NCI-H187 (cell line): ENCODE measurements at places on chromosomes 3 and 15.

DNA sequence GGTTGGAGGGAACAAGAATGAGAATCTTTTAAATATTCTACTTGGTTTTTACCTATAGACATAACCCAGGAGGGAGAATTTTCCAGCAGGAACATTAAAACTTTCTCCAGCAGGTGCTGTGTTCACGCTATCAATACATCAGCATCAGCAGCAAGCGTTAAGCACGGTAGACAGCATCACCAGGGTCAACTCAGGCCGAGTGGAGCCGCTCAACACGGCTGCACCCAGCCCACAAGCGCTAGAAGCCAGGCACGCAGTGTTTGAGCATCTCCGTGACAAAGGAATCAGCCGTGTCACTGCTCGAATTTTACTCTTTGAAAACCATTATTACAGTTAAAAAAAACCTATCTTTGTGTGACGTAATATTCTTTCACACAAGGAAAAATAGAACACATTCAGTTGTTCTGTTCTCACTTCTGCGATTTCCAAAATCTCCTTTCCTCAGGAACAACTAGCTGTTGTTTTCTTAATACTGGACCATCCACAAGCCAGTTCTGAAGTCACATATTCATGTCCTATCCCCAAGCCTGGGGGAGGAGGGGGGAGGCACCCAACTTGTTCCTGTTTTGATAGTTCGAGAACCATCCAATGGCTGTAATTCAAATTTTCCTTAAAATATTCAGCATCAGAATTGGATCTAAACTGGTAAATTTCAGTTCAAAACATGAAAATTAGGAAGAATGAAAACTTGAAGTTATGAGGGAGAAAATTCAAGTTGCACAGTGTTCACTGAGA lies 77.9 kb downstream of the ADAMTS17 start:
- DNase-seq: no peak

DNA sequence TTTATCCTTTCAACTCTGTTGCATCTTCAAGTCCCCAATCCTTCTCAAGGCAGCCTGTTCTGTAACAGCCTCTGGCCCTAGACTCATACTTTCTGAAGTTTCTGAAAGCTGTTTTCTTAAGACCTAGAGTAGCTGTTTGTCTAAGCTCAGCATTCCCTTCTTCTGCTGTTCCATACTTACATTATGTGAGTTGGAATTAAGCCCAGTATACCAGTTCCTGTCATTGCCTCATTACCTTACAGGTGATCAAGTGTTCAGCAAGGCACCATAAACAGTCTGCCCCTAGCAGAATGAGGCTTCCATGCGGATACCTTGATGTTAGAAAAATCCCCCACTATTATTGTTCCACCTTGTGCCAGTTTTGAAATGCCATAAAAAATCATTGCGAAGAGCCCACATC lies 180.6 kb downstream of the PLCL2 start:
- no peak for DNase-seq

GRCh38 chr3:111728566-111728935 lies 130.5 kb upstream of the PHLDB2 start:
- no peak for DNase-seq

GRCh38 chr3:61460636-61461035 lies 100.7 kb upstream of the PTPRG start:
- DNase-seq: no peak

DNA sequence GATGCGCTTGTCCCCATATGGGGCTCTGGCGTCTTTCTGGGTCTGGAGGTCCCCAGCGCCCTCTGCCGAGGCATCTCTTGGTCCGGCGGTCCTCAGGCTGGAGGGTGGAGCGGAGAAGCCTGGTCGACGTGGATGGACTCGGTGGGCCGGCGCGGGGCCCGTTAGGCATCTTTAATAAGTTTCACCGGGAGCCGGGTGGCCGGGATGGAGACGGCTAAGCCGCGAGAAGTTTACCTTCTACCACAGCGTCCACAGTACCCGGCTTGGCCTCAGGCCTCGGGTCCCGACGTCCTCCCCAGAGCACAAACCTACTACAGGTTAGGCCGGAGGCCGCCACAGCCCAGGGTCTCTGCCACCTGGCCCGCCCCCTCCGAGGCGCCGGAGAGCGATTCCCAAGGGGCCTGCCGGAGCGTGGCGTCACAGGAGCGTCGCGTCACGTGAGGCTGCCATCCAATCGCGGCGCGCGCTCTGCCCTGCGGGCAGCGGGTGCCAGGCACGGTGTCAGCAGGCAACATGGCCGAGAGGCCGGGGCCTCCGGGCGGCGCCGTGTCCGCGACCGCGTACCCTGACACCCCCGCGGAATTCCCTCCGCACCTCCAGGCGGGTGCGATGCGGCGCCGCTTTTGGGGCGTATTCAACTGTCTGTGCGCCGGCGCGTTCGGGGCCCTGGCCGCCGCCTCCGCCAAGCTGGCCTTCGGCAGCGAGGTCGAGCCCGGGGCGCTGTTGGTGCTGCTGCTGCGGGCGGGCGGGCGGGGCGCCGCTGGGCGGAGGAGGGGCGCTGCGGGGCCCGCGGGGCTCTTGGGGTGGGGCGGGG lies at the start of gene TMEM42:
TSS of gene TMEM42 (plus strand) at position 501 of the 814 bp plus-strand sequence. CDS start at position 514, 13 bp downstream.
- DNase-seq: peak; percentile 18

GRCh38 chr15:76286271-76286879 lies 24.9 kb downstream of the ETFA start:
- DNase-seq: no peak

DNA sequence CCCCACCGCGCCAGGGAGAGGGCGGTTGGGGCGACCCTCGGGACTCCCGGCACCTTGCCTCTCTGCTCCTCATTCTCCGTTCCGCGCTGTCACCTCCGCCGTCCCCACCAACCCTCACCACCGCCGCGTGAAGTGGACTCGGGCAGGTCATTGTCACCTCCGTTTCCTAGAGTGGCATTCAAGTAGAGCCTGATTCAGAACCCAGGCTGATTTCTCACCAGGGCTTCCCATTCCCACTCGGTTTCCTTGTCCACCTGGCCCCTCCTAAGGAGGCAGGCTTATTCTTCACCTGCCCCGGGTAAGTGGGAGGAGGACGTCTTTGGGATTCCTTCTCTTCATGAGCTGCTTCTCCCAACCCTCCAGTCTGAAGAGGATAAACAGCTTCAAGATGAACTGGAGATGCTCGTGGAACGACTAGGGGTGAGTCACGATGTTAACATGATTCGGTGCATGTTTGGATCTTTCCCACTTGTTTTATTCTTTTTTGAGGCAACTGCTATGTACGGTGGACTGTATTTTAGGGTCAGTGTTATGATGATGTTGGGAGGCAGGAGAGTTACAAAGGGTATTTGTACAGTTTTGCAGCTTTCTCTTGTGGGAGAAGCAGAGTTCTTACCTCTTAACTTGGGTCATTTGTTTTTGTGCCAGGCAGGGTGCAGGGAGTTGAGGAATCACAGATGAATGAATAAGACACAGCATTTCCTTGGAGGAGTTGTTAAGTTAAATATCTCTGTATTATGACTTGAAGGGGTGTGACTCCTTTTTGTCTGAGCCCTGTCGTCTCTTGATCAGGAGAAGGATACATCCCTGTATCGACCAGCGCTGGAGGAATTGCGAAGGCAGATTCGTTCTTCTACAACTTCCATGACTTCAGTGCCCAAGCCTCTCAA lies 692 bp downstream of the PSMD2 start:
- no peak for DNase-seq

DNA sequence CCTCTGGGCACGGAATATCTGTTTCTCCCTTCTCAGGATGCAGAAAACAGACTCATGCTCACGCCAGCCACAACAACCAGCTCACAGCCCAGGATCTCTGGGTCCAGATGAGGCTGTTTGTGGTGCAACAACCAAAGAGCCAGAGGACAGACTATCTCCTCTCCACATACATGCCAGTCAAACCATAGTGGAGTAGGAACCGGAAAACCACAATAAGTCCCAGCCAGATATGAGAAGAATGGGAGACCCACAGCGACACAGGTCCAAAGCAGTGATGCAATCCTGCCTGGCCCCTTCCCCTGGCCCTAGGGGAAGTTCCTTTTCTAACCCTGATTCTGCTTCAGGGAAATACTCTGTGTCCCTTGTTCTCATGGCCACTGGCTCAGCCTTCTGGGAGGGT lies 27.6 kb downstream of the MEX3B start:
- no peak for DNase-seq

DNA sequence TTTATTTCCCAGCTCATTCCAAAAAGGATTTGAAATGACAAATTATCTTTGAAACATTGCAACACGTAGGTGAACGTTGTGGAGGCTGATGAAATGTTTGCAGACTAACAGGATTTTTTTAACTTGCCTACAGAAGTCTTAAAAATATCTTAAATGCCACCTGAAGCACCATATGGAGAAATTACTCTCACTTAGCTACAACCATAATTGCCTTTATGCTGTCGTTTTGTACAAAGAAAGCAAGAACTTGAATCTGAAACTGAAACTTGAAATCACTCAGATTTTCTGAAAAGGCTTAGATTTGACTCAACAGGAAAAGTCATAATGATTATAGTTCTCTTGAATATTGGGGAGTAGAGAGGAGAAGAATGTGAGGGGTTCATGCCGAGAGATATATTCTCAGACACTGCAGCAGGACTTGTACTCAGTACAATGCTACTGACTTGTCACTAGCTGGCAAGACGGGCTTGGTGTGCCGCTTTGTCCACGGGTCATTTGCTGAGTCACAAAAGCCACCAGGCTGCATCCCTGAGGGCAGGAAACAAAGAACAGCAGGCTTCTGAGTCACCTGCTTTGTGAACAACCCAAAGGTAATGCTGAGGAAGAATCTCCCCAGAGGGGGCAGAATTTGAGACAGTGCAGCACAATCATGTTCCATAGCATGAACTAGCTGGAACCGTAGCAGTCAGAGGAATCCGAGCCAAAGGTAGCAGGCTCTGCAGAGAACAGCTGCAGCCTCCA lies 7.1 kb upstream of the FMN1 start:
- DNase-seq: peak; percentile 30

DNA sequence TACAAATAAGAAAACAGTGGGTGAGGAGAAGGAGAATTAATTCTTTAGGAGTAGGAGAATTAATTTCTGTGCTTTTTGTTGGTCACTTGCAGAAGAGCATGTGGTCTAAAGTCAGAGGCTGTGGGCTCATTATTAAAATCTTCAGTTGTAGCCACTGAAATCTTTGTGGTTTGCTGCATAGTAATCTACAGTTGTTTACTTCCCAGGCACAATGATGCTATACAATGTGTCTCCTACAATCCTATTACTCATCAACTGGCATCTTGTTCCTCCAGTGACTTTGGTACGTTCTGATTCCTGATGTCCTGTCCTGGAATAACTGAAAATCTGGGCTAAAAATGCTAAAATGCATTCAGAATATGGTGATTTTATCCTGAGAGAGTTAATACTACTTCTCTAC lies 21.0 kb downstream of the IFT122 start:
- no peak for DNase-seq

GRCh38 chr15:48644827-48645557 lies 517 bp downstream of the FBN1 start:
- DNase-seq: no peak

GRCh38 chr3:125605756-125606155 lies 10.5 kb upstream of the OSBPL11 start:
- no peak for DNase-seq

DNA sequence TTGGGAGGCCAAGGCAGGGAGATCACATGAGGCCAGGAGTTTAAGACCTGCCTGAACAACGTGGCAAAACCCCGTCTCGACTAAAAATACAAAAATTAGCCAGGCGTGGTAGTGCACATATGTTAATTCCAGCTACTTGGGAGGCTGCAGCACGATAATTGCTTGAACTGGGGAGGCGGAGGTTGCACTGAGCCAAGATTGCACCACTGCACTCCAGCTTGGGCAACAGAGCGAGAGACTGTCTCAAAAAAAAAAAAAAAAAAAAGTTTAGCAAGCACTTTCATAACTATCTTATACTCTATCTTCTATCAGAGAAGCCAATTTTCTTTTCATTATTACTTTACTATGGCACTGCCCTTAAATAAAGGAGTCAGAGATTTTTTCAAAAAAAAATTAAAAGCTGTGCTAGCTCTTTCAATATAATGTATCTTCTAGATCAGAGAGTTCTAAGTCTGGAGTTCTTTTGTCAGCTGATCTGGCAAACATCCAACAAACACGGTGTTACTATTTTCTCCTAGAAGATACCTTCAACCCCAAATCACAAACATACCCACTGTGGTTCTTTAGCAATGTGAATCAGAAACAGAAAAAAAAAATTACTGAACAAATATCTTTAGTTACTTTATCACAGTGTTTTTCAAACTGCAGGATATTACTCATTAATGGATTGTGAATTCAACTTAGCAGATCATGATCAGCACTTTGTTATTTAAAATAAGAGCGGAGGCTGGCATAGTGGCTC lies 3.0 kb downstream of the ZNF770 start:
- no peak for DNase-seq

GRCh38 chr3:14231145-14231990 lies 52.8 kb downstream of the LSM3 start:
- no peak for DNase-seq
